ENCODE measurements at places on chromosomes 7 and 10.

DNA sequence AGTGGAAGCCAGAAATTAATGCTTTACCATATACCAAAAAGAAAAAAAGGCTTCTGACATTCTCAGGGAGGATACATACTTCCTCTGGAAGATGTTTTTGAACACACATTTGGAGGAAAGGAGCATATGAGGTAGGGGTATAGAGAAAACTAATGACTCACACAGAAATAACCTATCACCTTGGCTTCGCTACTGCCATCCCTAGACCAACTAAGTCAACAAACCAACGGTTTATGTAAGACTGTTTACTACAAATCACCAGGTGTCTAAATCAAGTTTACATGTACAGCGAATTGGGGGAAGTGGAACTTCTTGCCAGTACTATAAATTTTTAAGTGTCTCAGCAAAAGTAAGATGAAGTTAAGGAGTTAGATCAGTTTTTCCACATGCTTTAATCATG is 96.9 kb downstream of the NT5C2 start:
- peaks cover 1% of the 10 kb centered on the region for H3K36me3 ChIP-seq
- H3K27me3 ChIP-seq = no peaks in the 10 kb centered on the region
- no peaks in the 10 kb centered on the region for H3K4me1 ChIP-seq
- no peak for DNase-seq
- H3K4me3 ChIP-seq = no peak overlapping the region

- H3K4me1 ChIP-seq = no peaks in the 10 kb centered on the region
- no peaks in the 10 kb centered on the region for H3K36me3 ChIP-seq
These were observed 34.4 kb downstream of the UBTD1 start for GRCh38 chr10:97532935-97533671.

DNA sequence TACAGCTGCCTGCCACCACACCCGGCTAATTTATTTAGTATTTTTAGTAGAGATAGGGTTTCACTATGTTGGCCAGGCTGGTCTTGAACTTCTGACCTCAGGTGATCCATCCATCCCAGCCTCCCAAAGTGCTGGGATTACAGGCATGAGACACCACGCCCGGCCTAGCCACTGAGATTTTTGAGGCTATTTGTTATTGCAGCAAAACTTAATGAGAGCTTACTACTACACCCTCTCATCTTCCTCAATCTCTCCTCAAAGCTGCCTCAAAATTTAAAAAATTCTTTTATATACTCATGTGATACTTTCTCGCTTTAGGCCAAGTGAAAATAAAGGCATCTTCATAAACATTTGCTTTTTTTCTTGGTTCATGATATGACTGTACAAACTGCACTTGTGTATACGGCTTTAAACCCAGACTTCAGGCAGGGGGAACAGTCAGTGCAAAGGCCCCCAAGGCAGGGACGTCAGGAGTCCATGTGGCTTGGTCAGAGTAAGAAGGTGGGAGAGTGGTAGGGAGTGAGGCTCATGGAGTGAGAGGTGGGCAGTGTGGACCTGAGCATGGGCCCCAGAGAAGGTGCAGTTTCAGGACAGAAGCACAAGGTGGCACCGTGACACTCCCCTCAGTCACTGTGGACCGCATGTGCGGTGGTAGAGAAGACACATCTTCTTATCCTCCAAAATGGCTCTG is 55.5 kb downstream of the SYPL1 start:
- H3K27ac ChIP-seq = no peak overlapping the region
- H3K36me3 ChIP-seq = no peaks in the 10 kb centered on the region
- no peaks in the 10 kb centered on the region for H3K4me1 ChIP-seq
- H3K27me3 ChIP-seq = peaks cover 1% of the 10 kb centered on the region
- peak; percentile 77 for DNase-seq

GRCh38 chr10:130300608-130301020 is 164.4 kb downstream of the GLRX3 start:
- H3K4me1 ChIP-seq = no peaks in the 10 kb centered on the region
- H3K4me3 ChIP-seq = no peak overlapping the region
- H3K27me3 ChIP-seq = no peaks in the 10 kb centered on the region

DNA sequence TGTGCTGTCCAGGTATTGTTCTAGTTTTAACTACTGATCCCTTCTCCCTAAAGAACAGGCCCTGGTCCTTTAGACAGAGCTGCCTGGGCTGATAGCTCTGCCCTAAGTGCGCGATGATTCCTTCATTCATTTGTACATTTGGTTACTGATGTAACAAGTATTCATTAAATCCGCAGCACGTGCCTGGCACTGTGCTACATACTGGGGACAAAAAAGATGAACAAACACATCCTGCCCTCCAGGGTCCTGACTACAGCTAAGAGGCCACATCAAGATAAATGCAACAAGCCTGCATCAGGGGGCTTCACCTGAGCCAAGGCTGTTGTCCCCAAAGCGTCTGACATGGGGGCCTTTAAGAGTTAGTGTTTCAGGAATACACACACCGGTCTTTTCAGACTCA is 99.0 kb upstream of the PODXL start:
- no peaks in the 10 kb centered on the region for H3K27me3 ChIP-seq
- no peak overlapping the region for H3K27ac ChIP-seq
- H3K36me3 ChIP-seq = no peaks in the 10 kb centered on the region
- peaks cover 34% of the 10 kb centered on the region for H3K4me1 ChIP-seq

DNA sequence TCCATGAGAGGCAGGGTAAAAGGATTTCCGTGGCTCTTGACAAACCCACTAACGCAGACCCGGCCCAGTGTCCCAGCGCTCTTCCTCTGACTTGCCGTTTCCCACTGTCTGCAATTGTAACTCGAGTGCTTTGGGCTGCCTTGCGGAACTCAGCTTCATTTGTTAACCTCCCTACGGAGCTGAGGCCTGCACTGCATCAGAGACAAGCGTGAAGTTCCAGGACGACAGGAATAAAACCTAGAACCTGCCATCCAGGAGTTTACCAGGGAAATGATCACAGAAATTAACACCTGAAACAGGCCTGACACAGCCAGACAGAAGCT is 76.2 kb downstream of the SFMBT2 start:
- no peak for DNase-seq
- H3K27ac ChIP-seq = no peak overlapping the region
- H3K4me3 ChIP-seq = no peak overlapping the region
- no peaks in the 10 kb centered on the region for H3K4me1 ChIP-seq
- no peaks in the 10 kb centered on the region for H3K36me3 ChIP-seq

DNA sequence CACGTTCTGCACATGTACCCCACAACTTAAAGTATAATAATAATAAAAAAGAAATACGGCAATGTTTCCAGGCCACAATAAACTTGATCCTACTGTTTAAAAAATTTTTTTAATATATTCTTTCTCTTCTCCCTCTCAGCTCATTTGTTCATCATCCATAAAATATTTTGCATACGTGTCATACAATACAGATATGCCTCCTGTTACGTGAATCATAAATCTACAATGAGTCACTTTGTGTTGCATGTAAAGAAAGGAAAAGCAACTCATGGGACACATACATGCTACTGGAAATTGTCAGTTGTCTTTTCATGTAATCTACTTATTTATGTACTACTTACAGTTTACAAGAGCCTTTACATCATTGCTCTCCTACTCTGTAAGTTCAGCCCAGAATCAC is 1.1 kb upstream of the TECTB start:
- H3K36me3 ChIP-seq = no peaks in the 10 kb centered on the region
- DNase-seq = no peak
